Stimulated activated CD8-positive, alpha-beta memory T cell treated with anti-CD3 and anti-CD28 coated beads, Interleukin-4, amount 100 ng/mL, for 1 hour (primary cell): ENCODE measurements at places on chromosomes 7 and 10.

DNA sequence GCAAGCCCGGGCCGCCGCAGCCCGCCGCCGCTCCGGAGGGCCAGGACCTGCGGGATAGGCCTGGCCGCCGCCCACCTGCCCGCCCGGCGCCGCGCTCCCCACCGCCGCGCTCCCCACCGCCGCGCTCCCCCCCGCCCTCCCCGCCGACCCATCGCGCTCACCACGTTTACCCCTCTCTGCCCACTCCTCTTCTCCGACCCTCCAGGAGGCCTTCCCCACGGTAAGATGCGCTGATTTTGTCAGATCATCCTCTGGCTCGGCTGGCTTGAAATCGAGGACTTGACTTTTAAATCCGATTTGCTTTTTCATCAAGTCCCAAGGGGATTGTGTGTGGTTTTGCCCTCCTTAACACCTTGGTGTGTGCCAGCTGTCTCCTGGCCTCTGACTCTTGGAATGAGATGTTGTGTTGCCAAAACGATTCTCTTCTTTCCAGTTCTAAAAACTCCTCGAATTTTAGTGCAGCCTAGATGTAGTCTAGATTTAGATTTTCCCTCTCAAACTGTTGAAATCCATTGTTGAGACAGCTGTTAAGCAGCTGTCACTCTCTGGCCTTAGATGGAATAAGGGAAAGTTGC lies 738 bp downstream of the POM121 start:
- no peak for DNase-seq

DNA sequence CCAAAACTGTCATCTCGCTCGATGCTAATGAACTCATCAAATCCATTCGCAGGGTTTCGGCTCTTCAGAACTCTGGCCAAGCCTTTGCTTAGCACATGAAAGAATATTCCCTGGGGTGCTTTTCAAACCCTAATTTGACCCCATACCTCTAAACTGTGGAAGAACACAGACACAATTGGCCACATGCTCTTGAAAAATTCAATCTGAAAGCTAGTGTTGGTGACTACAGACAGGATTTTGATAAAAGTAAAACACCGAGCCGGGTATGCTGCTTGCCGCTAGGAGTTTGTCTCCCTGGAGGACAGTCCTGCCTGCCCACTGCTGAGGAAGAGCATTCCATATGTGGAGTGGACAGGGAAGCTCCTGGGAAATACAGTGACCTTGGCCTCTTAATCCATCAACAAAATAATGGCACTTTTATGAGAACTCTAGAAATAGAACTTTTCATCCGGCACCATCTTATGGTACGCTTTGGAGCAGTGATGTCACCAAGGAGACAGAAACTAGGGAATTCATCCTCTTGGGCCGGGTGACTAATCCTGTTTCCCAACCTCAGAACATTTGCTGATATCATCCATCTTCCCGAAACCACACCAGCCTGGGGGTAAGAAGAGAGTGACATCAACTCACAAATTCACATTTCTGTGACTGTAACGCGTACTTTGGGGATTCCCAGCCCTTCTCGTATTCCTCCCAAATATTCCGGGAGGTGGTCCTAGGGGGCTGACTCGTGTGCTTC lies 34.2 kb downstream of the MTURN start:
- no peak for DNase-seq

- no peak for DNase-seq
These were observed 182.5 kb downstream of the SEMA3D start for GRCh38 chr7:85004402-85004801.

GRCh38 chr7:112023282-112023681 lies 182.9 kb downstream of the DOCK4 start:
- DNase-seq = no peak
